A549 treated with DMSO at 1 μM for 4 hours (cell line): ENCODE measurements at places on chromosomes 16 and 17. TPM values are rescaled to one million over a fixed set of nuclear protein-coding genes. Genes with fewer than 3 reads are reported as not detected.

Gene BRD7
- 52.1 to 67.2 TPM (median 60.9 TPM) in 5 replicates for total RNA-seq

Gene ZACN
- 0.16 to 0.58 TPM (median 0.28 TPM) in 5 replicates for total RNA-seq

Gene ERN2
- not detected in 5 replicates for total RNA-seq

Gene SCARF1
- total RNA-seq = 0.16 to 0.43 TPM (median 0.24 TPM) in 5 replicates

Gene DGKE
- 3.8 to 5.2 TPM (median 4.4 TPM) in 5 replicates for total RNA-seq

Gene KAT2A
- total RNA-seq = 40.1 to 60.3 TPM (median 53.1 TPM) in 5 replicates

Gene AIPL1
- not detected in 5 replicates for total RNA-seq

Gene MBTD1
- total RNA-seq = 5.0 to 7.8 TPM (median 6.8 TPM) in 5 replicates

Gene CD2BP2
- 64.0 to 69.6 TPM (median 67.1 TPM) in 5 replicates for total RNA-seq

Gene DDX5
- total RNA-seq = 608 to 1,166 TPM (median 645 TPM) in 5 replicates

Gene BRICD5
- total RNA-seq = 3.1 to 5.9 TPM (median 5.4 TPM) in 5 replicates

Gene MT1H
- not detected in 5 replicates for total RNA-seq

Gene CES5A
- total RNA-seq = not detected in 5 replicates

Gene TNFSF12
- 8.4 to 13.8 TPM (median 11.7 TPM) in 5 replicates for total RNA-seq
